Activated T-cell treated with anti-CD3 and anti-CD28 coated beads, Interleukin-2, amount 50 U/mL, for 24 hours (primary cell): ENCODE measurements at places on chromosomes 5 and 9.

DNA sequence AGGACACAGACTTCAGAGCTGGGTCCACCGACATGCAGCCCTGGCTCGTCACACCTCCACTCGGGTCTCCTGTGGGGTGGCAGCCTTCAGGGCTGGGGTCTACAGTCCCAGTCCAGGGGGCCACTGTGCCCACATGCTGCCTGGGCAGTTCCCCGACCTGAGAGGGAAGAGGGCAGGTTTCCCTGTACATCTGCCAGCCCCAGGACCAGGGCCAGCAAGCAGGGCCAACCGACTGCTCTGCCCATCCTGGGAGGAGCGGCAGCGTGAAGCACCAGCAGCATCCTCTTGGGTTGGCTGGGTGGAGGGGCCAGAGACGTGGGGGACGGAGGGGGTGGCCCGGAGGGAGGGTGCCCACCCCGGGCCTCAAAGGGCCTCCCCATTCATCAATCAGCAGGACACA lies 120.6 kb upstream of the SARDH start:
- DNase-seq: no peak

DNA sequence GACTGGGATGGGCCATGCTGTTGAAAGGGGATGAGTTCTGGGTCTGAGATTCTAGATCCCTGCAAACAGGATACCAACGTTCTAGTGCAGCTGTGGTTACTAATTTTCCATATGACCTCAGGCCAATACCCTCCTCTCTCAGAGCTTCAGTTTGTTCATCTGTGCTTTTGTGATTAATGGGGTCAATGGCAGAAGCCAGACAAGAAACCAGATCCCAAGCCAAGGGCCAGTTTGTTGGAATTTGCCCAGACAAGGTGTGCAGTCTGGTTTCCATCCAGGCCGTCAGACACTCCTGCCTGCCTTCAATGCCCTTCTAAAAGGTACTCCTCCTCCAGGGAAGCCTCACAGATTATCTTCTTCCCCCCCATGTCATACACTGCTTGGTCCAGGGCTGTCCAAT lies 11.4 kb downstream of the MYORG start:
- DNase-seq: no peak

- DNase-seq: peak; percentile 48
Measured at GRCh38 chr5:132073231-132074013, at the start of gene CSF2. TSS of gene CSF2 (plus strand) at chr5:132073789. CDS start at chr5:132073824, 35 bp downstream.

DNA sequence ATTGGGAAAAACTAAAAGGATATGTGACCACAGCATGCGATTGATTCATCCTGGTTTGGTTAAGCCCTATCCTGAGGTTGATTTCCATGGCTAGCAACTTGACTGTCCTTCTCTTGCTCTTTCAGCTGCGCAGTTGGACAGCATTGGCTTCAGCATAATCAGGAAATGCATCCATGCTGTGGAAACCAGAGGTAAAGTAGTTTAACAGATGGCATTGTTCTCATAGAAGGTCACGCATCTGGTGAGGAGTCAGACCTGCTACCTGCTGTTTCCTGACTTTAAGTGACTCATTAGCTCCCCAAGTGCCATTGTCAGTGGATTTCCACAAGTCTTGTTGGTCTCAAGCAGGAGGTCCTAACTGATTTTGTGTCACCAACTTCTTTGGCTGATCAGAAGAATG lies 266.9 kb downstream of the ARHGAP26 start:
- DNase-seq: no peak

DNA sequence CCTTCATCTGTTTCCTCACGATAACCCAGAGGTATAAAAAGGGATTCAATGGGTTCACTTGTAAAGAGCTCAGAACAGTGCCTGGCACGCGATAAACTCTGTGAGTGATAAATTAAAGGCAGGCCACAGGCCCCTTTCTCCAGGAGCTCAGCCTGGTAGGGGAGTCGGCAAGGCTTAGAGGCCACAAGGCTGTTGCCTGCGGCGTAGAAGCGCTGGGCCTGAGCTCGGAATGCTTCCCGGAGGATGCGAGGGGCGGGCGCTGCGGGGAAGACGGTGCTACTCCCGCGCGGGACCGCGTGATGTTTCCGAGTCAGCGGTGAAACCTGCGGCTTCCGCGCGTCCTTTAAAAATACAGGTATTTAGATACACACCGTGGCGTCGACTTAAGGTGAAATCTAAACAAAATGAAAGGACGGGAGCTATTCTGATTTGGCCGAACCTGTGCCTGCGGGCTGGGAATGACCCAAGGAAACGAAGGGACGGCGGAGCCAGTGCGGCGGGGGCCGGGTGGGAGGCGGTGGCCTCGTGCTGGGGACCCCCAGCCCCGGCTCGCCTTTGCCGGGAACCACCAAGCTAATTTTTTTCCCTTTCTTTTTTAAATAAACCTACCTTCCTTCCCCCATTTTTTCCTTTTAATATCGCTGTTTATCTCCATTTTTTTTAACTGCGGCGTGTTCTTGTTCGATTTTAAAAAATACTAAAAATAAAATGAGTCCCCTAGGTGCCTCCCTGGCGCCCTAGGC lies 6.2 kb downstream of the NKX2-5 start:
- no peak for DNase-seq

DNA sequence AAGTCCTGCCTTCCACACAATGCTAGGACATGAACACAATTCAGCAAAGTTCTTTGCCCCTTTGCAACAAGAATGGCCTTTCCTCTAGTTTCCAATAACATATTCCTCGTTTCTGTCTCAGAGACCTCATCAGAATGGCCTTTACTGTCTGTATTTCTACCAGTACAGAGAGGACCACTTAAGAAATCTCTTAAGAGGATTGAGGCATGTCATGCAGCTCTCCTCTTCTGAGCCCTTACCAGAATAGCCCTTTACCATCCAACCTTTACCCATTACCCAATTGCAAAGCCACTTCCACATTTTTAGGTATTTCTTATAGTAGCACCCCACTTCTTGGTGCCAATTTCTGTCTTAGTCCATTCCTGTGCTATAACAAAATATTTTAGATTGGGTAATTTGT lies 20.3 kb downstream of the TNPO1 start:
- no peak for DNase-seq

DNA sequence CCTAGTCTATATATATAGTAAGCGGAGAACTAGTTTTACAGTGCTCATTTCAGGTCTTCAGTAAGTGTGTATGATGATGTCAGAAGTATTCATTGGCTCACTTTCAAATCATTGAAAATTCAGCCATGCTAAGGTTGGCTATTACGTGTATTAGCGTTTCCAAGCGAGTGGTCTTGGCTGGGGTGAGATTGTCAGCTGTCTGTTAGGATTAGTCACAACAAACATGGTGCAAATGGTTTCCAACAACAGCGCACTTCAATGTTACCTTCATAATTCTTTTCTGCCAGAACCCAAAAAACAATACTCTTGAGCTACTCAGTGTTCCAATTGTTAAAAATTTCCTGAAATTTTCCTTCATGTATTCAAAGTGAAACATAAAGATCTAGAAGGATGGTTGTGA lies 283.0 kb downstream of the AOPEP start:
- no peak for DNase-seq

GRCh38 chr9:89367281-89367680 lies 49.0 kb downstream of the SECISBP2 start:
- DNase-seq: no peak

GRCh38 chr5:139361835-139362429 lies 20.3 kb downstream of the PAIP2 start:
- no peak for DNase-seq

DNA sequence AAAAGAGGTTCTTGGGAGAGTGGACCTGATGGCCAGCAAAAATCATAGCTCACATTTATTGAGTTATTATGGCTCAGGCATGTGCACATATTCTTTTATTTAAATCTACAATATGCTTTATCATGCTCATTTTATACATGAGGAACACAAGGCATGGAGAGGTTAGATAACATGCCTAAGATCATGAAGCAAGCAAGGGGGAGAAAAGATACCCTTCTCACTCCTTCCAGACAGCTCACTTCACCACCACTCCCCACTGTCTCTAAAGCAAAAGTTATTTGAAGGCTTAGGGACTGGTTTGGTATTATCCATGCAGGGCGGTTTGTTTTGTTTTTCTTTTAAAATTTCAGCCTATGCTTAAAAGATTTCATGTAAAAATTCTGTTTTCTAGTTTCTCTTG lies 59.0 kb upstream of the PDE8B start:
- DNase-seq: no peak

DNA sequence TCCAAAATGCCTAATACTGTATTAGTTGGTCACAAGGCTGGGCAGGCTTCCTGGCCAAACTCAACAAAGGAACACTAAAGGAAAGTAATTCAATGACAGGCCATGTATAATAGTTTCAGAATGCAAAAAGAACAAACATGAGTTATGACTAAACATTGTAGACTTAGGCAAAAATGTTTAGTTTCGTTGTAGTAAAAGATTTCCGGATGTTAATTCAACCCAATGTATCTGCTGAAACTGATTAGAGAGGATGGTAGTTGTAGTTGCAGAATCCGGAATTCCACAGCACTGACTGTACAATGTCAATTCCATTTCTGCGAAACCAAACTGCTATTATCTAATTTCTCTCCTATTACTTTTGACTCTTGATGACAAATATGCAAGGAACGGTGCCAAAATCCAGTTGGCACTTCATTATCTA lies 117.9 kb upstream of the FST start:
- no peak for DNase-seq

DNA sequence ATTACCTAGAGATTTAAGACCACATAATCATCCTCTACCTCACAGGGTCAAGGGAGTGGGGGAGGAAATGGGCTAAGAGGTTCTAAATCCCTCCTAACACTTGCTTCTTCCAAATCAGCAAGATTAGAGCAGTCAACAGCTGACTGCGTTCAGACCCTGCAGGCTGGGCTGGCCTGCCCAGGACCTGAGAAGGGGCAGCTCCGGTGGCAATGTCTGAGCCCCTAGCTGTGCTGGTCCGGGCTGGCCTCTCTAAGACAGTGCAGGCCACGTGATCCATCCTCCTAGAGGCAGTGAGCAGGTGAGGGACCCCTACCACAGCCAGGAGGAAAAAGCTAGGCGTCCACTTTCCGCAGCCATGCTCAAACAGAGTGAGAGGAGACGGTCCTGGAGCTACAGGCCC lies at the start of gene KCNV2:
Gene KCNV2 (plus strand): TSS at position 126 of the 400 bp plus-strand sequence. CDS start 230 bp downstream, at position 356.
- no peak for DNase-seq

- DNase-seq: no peak
Measured at GRCh38 chr9:26745111-26745510, 147.5 kb downstream of the CAAP1 start.

DNA sequence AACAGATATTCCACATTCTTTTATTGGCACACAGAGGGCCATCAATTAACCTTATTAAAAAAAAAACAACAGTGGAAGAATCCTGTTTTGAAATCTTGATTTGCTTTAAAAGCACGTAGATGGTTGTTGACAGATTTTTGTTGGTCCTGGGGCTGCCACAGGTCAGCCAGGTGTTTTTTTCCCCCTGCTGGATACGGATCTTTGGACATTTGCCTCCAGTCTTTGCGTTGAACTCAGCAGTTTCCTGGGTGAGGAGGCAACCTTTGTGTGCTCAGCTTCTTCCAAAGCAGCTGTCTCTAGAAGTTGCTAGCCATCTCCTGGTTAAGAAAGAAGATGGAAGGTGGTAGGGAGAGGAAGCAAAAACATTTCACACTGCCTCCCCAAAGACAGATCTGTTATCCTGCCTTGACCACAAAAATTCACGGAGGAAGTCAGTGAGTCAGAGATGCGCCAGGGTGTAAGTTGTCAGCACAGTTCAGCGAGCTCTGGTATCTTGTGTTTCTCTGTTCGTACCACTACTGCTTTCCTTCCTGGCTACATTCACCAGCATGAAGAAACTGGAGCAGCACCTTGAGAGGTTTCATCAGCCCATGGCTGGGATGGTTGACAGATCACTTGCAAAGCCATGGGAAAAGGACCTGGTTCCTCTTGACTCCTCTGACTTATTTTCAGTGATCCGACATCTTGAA lies 207.3 kb downstream of the ARHGAP26 start:
- peak; percentile 51 for DNase-seq

DNA sequence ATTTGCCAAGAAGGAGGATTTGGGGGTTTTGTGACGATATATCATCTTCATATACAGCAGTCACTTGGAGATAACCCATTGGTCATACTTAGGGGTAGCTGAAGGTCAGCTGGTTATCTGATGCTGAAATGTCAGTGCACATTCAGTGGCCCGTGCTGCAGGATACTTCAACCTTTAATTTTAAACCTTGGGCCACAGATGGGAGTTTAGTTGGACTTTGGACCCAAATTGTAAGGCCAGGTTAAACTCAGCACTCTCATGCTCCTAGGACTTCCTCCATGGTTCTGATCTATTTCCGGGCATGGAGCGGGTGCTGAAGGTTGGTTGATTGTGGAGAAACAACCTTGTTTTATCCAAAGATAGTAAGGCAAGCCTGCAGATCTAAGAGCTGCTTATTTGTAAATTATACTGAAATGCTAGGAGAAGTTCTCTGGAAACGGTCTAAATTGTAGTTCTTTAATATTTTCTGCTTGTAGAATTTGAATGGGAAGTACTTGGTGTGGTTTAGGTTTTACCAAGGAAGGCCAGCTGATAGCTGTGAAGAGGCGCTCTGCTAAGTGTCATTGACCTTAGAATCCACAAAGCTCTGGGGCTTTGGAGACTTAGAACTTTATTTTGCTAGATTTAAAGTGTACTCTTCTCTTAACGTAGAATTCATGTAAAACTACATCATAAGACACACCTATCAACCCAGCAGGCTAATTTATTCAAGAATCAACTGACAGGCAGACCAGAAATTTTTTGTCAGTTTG lies 38.6 kb downstream of the SLC44A1 start:
- no peak for DNase-seq

DNA sequence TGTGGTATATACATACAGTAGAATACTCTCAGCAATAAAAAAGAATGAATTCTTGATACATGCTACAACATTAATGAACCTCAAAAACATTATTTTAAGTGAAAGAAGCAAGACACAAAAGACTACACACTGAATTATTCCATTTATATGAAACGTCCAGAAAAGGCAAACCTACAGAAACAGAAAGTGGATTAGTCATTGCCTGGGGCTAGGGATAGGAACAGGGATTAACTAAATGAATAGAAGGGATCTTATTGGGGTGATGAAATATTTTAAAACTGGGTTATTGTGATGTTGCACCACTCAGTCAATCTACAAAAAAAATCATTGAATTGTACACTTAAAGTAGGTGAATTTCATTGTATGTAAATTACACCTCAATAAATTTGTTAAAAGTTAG lies 326.7 kb downstream of the PIK3R1 start:
- no peak for DNase-seq

DNA sequence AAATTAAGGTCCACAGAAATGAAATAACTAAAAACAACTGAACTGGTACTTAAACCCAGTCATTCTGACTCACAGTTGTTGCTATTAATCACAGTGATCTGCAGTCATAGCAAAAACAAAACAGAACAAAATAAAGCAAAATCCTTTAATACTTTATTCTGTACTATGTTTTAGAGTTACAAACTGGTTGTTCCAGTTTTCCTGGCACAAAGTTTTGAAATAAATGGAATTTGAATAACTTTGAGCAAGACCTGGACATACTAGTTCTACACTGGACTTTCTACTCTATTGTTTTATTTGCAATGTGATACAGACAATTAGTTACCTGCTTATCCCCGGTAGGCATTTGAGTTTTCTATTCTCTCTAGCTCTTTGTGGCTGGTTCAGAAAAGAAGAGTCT lies 147.9 kb downstream of the DMRT2 start:
- no peak for DNase-seq

GRCh38 chr5:18553269-18553668 lies 919.0 kb downstream of the TAF11L14 start:
- DNase-seq: no peak

- no peak for DNase-seq
Measured at GRCh38 chr5:116572350-116573278, 2.0 kb downstream of the SEMA6A start.

GRCh38 chr5:115246361-115246991 lies 16.2 kb downstream of the PGGT1B start:
- no peak for DNase-seq
